ENCODE measurements at places on chromosomes 5 and 9.

GRCh38 chr5:150499437-150499956 is 8.4 kb upstream of the NDST1 start:
- DNase-seq, result no peak

DNA sequence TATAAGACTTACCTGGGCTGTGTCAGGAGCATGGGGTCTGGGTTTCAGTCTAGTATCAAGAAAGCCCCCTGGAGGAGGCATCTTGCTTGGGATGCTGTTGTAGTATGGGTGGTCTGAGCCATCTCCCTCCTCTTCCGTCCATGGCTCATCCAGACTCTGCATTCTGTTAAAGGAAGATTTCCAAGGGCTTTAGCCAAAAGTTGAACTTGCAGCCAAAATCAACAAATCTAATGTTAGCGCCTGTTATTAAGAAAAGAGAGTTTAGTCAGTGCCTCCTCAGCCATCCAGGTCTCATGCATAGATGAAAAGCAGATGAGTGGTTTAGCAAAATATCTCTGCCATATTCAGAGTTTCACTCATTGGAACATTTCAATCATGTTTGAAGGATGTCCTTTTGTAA is 55.6 kb downstream of the S1PR3 start:
- DNase-seq, result no peak

DNA sequence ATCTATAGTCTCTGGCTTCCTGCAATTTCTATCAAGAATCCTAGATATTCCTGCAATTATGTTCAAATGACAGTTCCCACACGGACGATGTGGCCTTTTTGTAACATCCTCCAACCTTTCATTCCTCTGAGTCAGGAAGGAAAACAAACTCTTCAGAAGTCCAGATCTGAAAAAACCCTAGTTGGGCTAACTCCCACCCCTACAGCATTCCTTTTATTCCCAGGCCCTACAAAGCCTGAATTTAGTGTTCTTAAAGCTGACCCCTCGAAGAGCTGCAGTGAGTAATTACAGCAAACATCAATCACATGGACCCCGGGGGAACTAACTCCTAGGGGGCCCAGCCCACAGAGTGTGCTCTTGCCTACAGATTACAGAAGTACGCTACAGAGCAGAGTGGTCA is 99.7 kb downstream of the SERINC5 start:
- peak; percentile 13 for DNase-seq

DNA sequence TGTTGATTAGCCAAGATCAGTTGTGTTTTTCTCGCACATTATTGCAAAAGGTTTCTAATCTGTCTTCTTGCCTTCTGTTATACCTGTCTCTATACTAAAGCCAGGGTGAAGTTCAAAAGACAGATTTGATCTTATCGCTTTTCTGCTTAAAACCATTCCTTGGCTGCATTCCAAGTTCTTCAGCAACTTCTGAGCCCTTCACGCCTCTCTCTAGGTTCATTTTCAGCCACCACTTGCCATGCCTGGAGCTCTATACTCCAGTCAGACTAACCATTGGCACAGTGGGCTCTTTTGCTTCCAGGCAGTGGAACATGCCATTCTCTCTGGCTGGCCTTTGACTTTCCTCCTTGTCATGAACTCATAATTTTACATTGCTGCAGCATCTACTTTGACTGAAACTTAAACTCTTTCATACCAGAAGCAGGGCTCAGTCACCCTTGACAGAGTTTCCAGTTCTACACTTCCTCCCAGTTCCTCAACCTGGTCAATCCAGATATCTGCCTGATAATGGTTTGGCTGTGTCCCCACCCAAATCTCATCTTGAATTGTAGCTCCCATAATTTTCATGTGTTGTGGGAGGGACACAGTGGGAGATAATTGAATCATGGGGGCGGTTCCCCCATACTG is 114.4 kb downstream of the SLC12A2 start:
- DNase-seq, result no peak

- no peak for DNase-seq
Measured at GRCh38 chr5:10406651-10407050, 35.0 kb upstream of the ROPN1L start.

DNA sequence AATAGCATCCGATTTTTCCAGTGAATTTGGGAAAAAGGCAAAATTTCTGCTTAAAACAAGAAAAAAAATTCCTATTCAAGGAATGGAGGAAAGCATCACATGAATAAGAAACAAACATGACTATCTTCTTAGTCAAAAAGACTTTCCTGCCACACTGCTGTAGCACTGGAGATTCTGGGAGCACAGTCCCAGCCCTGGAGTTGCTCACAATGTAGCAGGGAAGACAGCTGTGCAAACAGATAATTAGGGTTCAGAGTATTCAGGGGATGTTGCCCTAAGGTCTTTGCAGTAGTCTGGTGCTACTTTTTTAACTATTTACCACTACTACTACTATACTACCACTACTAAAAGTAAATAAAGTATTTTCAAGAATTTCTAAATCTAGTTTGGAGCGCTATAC is 86.5 kb downstream of the BNC2 start:
- no peak for DNase-seq

DNA sequence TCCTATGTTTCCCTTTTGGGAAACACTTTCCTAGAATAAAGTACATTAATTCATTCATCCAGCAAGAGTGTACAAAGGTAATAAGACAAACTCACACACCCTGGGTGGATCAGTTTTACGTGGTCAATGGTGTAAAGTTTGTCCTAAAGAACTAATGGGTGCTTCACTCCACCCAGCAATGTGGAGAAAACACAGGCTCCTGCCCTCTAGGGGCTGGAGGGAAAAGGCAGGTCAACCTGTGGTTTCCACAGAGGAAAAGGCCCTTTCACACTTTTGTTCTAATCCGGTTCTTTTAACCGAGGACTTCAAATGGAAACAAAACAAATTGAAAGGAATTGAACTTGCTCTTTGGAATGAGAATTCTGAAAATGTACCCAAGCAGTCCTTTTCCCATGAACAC is 80.9 kb upstream of the SPOCK1 start:
- DNase-seq, result no peak

DNA sequence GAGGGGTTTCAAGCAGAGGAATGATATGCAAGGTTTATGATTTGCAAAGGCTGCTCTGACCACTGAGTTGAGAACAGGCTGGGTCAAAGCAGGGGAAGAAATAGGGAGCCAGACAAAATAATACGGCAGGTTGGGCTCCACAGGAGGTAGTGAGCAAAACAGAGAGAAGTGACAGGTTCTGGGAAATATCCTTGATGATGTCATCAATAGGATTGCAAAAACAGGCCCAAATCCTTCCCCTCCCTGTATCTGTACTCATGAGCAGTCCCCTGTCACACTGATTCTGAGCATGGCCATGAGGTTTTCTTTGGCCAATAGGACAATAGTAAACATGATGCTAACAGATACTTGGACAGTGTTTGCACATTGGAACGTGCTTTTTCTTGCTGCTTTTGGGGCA is 471.8 kb upstream of the BRINP1 start:
- no peak for DNase-seq

DNA sequence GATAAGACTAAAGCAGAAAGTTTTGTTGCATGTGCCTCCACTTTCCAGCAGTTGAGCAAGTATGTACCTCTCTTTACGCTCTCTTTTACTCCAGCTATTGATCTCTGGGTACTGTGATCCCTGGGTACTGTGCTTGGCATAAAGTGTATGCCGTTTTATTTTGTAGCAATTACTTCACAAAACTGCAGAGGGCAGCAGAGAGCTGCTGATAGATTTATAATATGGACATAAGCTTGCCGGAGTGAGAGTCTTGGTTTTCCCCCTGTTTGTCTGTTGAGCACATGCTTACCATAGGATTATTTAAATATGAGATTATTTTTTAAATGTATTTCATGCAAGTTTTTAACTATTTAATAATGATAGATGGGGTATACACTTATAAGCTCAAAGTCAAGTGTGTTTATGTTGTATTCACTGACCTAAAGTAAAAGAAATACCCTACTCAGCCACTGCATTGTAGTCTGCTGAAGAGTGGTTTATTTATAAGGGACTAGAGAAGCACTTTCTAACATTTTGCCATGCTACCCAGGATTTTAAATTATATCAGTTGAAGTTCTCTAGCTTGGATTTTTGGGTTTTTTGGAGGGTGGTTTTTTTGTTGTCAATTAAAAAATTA is 13.0 kb downstream of the TTC1 start:
- DNase-seq, result peak; percentile 77

- DNase-seq, result peak; percentile 50
Measured at GRCh38 chr5:96324708-96325107, 108.3 kb downstream of the PCSK1 start.

DNA sequence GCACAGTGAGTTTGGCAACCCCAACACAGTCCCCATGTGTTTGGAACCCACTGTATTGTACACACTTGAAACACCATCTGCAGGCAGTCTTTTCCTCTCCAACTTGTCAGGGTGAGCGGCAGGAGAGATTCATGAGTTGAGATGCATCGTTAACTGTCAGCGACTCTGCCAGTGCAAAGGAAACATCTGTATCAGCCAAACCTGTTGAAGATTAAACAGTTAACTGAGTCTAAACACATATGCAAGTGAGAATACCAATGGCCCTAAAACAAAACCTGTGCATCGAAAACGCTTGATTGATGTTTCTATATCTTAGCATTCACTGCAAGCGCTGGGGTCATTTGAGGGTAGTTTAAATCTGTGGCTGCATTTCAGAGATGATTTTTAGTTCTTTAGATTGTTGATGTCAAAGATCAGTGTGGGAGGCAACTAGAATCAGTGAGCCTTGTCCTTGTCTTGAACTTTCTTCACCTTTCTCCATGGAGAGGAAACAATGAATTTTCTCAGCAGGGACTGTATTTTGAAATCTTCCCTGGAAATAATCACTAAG is 41.3 kb upstream of the PAM start:
- DNase-seq, result no peak

DNA sequence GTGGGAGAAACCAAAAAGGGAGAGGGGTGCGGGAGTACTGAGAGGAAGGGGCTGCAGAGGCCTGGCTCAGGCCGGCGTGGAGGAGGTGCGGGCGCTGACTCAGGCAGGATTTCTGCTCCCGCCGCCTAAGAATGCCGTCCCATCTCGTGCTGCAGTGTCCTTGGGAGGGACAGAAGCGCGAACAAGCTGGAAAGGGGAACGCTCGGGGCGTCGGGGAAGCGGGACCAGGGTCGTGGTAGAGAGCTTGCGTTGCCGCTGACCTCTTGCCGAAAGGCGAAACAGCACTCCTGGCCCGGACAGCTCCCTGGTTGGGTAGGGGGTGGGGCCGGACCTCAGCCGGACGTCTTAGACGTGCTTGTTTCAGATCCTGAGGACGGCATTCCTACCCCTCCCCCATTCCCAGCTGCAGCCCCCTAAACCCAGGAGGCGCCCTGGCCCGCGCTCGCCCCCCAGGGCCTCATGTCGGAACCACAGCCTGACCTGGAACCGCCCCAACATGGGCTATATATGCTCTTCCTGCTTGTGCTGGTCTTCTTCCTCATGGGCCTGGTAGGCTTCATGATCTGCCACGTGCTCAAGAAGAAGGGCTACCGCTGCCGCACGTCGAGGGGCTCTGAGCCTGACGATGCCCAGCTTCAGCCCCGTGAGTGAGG is 1.1 kb downstream of the RELL2 start:
- peak; percentile 53 for DNase-seq

DNA sequence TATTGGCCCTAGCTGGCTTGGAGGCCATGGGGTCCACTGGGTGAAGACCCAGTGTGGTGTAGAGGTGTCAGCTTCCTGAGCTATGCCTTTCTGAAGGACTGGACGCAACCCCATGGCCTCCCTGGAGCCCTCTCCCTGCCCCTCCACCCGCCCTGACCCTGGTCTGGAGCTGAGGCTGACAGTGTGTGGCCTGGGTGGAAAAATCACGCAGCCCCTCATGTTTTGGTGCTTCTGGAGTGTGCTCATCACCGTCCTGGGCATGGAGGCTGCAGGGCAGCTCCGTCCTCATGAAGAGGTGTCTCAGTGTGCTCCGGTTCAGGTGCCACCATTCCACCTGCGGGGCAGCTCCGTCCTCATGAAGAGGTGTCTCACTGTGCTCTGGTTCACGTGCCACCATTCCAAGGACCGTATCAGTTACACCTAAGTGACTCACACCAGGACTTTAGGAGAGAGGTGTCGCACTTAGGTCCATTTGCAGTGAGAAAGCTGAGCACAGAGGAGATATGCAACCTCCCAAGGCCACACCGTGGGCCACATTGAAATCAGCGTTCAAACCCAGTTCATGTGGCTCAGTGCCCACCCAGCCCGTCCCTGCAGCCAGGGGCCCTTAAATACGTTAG is 214.3 kb upstream of the IRX1 start:
- DNase-seq, result no peak

DNA sequence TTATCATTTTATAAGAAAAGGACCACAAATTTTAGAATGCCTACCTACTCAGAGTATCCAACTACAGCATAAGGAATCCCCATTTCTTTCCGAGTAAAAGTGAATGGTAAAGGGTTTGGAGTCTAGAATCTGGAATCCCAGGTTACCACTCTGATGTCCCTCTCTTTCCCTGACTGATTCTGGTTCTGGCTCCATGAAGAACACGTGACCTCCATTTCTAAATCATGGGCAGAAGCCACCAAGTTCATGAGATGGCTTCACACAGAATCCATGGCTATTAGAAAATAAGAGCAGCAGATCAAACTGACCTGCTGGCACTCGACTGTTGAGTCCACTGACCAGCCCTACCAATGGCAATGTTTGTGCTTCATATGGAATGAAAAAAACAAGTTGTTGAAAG is 40.7 kb downstream of the PFDN1 start:
- DNase-seq, result no peak

- no peak for DNase-seq
Measured at GRCh38 chr9:110007477-110008270, 200.3 kb downstream of the C9orf152 start.

DNA sequence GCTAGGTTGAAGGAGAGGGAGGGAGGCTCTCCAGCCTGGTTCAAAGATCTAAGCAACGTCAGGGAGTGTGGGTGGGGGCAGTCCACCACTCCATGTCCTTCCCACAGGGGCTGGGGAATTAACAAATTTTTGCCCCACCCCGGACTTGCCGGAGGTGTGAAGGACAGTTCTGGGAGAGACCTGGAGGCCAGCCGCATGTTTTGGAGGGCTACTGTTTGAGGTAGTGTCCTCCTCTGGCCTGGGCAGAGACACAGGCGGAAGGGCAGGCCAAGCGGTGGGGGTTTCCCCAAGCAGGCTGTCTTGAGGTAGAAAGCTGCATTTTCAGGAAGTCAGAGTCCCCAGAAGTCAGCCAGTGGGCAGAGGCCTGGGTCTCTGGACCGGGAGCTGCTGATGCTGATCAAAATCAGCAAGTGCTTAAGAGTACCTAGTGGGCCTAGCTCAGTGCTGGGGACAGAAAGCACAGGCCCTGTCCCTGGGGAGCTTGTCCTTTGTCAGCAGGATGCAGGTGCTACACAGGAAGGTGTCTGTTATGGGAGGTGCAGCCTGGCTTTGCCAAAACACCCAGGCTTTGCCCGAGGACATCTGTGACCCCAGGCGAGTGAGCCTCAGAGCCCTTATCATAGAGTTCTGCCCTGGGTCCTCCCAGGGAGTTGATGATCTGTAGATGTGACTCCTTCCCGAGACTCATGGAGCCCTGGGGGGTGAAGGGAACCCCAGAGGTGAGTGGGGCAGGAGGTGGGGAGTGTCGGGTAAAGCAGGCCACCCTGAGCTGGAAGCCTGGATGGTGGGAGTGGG is 18.5 kb downstream of the JADE2 start:
- no peak for DNase-seq

- peak; percentile 50 for DNase-seq
Measured at GRCh38 chr5:150672237-150672883, 11.3 kb downstream of the MYOZ3 start.
